ENCODE measurements at places on chromosomes 6 and 20. TPM values are rescaled to one million over a fixed set of nuclear protein-coding genes. Genes with fewer than 3 reads are reported as not detected.

GRCh38 chr20:19298652-19299051 lies 86.2 kb downstream of the SLC24A3 start:
- no peak for DNase-seq

- DNase-seq, result no peak
Observed at GRCh38 chr6:112717856-112718255, 370.7 kb downstream of the RFPL4B start.

- DNase-seq, result no peak
Observed at GRCh38 chr6:62265906-62266525, 20.0 kb downstream of the KHDRBS2 start.

GRCh38 chr6:157998707-157999167 lies 17.1 kb downstream of the SYNJ2 start:
- no peak for DNase-seq

DNA sequence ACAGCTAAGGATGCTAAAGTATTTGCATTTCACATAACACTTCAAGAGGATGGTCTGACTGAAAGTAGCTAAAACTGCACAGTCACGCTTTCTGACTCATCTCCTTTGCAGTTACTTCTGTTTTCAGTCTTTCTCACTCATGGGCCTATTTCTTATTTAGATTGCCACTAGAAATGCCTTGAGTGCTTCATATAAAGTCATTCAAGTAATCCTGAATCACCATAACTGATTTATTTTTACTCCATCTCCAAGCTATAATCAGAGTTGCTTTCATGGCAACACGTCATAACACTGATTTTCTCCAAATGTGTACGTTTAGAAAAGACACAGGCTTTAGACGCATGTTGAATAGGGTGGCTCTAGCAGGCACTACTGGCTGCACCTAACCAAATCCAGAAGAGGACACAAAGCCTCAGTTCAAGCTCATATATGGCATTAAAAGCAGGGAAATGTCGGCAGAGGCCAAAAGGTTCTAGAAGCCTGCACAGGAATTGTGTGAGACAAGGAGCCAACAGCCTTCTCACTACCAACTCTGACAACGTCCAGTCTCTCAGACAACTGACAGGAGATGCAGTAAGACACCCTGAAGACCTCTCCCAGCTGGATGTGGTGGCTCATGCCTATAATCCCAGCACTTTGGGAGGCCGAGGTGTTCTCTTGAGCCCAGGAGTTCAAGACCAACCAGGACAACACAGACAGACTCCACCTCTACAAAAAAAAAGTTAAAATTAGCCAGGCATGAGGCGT lies 64.1 kb upstream of the BEND6 start:
- no peak for DNase-seq

DNA sequence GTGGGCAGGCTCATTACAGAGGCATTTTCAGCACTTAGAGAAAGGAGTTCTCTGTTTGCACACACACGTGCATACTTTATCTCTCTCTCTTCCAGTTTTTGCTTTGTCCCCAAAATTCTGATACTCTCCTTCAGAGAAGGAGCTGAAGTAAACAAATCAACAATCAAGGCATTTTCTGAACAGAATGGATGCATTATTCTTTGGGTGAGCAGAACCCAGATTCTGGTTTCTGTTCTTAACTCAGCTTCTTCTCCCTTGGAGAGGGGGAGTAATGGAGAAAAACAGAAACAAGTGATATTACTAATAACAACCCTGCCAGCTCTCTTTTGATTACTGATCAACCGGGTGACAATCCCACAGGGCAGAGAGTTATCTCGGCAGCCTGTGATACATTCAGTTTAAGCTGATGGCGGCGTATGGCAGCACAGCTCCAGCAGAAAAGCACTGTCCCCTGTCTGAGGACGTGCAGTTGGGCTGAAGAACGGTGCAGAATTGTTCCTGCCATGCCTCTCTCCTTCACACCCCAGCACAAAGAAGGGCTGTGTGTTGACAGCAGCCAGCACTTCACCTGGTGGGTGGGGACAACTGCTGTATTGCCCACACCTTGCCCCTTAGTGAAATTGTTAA lies 47.3 kb upstream of the SASH1 start:
- DNase-seq, result no peak

DNA sequence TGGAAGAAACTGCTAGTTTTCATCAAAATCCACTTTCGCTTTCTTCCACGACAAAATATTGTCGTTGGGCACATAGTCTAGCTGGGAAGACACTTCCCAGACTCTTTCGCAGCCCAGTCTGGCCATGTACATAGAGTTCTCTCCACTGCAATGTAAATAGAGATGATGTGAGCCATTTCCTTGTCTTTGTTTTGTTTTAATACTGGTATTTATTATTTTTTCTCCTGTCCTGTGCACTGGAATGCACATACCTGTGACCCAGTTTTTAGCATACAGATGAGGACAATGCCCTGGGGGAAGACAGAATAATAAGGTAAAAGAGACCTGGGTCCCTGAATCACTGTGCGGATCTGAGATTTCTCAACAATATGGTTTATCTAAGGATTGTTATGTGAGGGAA lies 149.5 kb upstream of the BMP5 start:
- DNase-seq, result no peak

DNA sequence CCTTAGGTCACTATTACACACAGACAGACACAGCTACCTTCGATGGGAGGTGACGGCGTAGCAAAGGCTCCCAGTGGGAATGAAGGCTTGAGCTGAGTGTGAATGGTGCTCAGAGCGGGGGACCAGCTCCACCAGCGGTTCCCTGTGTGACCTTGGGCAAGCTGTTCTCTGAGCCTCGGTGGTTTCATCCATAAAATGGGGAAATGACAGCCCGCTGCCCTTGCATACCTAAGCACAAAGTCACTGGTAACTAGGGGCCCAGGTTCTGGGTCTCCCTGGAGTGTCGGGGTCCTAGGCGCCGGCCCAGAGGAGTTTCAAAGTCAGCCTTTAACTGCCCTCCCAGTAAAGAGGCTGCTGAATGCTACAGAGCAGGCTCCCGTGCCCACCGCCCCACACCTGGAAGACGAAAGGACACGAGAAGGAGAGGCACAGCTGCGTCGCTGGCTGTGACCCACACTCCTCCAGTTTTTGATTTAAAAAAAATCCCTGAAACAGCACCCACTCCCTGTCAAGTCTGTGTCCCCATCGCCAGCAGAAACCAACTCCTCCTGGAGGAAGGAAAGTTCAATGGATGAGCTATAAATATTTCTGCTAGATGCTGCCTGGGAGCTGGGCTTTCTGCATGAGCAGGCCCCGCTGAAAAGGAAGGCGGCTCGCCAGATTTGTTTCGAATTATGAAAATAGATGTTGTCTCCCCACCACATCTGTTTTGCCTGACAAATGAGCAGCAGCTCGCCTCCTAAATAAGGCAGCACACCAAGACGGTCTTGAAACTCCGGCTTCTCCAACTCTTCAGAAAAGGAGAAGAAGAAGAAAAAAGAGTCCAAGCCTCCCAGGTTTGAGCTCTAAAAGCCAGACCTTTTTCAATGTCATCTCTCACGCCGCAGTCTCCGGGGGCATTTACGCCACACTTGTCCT lies 27.4 kb downstream of the PMEPA1 start:
- no peak for DNase-seq

DNA sequence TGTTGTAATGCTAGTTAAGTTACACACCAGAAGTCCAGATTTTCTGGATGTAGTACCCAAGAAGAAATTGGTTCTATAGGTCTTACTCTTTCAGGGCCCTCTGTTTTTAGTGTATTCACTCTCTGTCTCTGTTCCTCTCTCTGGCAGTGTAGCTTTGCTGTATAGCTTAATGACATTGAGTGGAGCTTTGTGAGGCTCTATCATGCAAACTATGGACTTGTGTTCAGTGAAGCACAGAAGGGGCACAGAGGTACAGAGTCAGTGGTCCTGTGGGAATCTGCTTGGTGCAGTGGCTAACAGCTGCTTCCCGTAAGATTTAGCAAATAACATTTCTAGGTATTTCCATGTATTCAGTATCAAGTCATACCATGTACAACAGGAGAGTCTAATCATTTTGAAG lies 26.1 kb downstream of the NKX2-4 start:
- no peak for DNase-seq

DNA sequence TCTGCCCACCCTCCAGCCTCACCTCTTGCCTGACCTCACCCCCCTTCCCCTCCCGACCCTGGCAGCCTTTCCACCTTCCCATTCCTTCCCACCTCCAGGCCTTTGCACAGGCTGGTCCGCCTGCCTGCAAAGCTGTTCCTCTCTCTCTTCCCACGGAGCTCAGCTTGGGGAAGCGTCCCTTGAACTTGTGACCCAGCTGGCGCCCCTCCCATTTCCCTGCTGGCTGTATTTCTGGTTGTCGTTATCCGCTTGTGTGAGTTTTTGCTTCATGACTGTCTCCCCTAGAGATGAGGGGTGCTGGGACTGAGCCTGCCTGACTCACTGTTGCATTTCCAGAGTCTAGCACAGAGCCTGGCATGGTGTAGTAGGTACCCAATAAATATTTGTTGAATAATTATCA lies 32.5 kb downstream of the VSTM2L start:
- peak; percentile 57 for DNase-seq

DNA sequence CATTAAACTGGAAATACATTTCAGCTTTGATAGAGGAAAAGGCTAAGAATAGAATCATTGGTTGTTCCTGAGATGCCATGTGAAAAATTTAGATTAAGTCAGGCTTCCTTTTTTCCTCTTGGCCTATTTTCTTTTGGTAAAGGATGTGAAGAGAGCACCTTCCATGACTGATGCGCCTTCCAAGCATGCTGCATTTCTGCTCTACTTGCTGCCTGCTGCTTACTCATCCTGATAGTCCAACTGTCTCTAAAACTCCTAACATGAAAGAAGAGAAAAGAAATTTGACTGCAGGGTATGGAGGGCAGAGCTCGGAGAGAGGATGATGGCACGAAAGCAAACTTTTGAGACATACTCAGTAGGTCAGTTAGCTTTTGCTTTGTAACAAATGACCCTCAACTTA lies 28.8 kb downstream of the SNAP25 start:
- DNase-seq, result no peak

DNA sequence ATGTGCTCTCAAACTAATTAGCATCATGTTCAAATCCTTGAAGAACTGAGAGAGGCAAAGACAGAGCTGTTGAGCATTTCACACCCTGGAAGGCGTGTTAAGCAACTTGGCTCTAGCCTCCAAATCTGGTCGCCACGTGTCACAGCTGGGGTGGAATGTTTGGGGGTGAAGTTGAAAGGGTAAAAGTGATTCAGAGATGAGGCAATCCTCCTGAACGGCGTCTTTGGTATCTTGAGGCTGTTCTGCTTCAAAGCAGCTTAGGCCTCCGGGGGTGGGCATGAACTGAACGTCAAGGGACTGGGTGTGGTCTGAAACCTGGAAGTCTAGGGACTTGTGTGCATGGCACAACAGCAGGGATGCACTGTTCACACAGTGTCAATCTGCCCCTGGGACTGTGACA lies 62.3 kb downstream of the TRAM2 start:
- DNase-seq, result no peak

- no peak for DNase-seq
Observed at GRCh38 chr6:74534465-74535211, 671.2 kb downstream of the COL12A1 start.

TMEM170B gene
- 4.3 TPM for total RNA-seq

CFAP206 gene
- not detected for total RNA-seq
